ENCODE measurements at places on chromosomes 16 and 17.

GRCh38 chr16:12202486-12202885, 226.0 kb downstream of the SNX29 start:
- ATAC-seq, result no peak

DNA sequence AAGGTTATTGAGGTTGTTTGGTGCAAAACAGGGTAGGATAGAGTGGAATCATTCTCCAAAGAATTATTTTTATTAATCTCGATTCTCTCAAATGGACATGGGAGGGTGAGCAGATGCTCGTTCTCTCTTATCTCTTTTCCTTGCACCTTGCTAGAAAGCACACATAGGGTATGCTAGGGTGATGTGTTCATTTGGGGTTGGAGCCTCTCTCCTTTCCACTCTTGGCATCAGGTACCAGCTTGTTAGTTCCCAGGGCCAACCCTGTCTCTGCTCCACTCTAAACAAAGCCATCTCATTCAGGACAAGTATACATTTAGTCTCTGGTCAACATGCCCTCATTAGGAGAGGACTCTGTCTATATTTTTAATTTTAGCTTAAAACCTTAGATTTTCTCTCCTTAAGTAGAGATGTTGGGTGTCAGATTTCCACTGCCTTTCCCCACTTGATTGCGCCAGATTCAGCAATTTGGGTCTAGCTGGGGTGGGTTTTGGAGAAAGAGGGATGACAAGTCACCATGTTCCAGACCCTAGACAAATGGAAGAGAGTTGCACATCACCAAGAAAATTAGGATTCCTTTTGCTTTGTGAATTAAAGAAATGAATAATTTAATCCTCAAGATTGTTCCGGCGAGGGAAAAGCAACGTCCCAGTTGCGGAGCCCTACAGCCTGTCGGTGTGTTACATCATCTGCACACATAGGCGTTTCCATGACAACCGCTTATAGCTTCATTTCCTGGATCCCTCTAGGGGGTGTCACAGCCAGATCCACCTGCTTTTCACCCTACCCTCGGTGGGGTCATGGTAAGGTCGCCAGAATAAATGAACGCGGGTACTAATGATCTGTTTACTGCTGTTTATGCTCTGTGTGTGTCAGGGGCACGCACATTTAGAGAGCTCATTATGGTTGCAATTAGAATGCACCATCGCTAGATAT, 41.6 kb downstream of the SNX11 start:
- peak; percentile 47 for ATAC-seq

DNA sequence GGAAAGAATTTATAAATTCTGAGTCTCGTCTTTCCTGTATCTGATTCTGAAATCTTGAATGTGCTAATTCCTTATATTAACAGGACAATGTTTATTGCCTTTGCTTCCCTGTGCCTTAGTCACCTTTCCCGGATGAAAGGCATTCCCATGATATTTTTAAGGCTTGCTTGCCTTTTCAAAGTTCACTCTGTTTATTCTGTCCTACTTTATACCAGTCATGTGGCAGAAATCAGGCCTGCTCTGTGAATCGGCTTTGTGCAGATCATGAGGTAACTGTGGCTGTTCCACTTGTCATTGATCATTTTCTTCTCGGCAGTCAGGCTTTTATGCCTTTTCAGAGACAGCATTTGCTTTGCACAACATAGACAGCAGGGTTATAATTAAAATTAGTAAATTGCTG, 28.8 kb upstream of the ABCC11 start:
- peak; percentile 73 for ATAC-seq

DNA sequence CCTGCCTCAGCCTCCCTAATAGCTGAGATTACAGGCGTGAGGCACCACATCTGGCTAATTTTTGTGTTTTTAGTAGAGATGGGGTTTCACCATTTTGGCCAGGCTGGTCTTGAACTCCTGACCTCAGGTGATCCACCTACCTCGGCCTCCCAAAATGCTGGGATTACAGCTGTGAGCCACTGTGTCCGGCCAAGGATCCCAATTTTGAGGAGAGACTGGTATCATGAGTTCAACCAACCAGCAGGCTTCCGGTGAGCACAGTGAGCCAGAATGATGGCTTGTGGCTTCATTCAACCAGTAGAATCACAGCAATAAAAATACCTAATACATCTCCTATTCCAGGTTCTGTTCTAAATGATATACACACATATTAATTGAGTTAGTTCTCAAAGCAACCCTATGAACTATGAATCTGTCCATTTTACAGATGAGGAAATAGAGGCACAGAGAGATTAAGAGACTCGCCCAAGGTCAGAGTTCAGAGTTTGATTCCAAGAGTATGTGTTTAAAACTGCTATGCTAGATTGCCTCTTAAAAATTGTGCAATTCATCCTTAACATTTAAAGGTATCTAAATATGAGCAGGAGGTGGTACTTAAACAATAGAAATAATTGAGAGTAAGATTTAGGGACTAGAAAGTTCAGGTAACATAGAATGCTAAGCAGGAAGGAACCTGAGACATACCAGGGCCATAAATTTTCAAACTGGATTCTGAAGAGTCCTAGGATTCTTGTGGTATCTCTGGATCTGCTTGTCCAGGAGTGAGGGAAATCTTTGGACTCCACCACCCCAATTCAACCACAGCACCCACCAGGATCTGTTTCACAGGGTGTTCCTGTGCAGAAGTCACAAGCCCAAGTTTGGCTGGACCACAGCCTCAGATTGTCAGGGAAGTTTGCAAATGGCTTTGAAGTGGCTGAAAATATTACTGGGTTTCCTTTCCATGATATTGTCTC, 25.1 kb downstream of the CCDC42 start:
- ATAC-seq, result no peak

DNA sequence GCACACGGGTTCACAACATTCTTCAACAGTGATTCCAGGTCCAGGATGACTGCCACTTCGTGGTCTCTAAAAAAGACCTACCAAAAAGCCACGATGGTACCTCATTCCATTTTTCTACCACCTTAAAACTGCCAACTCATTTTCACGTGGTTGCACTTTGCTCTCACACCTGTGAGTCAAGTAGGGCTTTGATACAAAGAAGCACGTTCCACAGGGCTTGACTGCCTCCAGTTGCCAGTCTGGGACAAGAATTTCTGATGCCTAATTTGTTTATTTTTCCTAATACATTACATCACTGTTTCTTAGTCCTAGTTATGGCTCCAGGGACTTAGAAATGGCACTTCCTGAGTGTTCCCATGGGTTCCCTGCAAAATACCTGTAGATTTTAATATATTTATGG, 911.6 kb upstream of the EEF2KMT start:
- no peak for ATAC-seq

DNA sequence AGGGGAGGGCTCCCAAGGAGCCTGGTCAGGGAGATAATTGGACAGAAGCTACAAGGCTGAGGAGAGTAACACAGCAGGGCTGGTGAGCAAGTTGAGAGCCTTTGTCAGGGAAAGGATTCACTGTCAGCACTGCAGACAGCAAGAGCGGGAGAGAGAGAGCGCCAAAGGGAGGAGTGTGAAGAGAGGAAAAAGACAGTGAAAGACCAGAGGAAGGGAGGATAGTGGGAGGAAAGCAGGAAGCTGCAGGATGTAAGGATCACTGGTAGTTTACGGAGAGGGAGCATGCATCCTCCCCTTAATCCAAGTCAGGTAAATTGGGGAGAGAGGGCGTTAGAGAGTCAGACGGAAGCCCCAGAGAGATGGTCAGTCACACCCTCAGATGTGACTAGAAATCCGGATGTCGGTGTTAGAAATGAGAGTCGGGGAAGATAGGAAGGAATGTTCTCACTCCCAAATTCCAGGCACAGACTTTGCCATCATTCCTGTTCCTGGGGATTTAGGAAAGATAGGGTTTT, 13.8 kb upstream of the SPOP start:
- no peak for ATAC-seq

DNA sequence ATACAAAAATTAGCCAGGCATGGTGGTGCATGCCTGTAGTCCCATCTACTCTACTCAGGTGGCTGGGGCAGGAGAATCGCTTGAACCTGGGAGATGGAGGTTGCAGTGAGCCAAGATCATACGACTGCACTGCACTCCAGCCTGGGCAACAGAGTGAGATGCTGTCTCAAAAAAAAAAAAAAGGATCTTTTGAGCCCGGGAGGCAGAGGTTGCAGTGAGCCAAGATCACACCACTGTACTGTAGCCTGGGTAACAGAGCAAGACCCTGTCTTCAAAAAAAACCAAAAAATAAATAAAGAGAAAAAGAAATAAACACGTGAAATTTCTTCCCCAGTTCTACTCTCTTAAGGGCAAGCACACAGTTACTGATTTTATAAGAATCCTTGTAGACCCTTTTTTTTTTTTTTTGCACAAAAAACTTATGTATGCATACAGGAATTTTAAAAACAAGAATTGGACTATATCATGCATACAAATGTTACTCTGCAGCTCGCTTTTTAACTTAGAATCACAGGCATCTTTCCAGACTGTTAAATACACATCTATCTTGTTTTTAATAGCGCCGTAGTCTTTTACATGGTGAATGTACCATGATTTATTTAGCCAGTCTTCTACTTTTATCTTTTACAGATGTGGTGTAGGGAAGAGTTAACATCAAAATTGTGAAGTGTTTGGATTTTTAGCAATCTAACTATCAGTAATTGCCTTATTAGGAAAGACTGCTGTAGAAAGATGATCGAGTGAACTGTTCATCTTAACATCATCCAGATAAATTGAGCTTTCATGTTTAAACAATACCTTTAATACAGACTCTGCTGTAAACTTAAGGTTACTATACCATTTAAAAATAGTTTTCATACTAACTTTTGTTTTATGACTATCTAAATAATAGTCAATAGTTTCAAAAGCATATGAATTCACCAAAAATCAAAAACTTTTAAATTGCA, 14.6 kb downstream of the CDH3 start:
- no peak for ATAC-seq

DNA sequence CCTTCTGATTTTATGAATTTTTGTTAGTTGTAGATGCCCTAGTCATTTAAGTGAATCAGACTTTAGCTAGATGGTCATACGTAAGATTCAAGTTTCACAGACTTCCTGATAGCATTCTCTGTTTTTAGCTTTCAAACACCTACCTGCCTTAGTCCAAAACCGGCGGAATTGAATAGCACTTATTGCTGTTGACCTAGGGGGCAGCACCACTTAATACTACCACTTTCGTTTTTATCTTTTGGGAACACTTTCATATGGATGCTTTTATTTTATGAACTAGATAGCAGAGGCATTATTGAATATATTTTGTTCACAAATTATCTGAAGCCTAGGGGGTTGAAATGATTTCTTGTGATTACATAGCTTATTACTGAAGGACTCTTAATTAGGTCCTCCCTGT, 31.5 kb downstream of the TADA2A start:
- ATAC-seq, result no peak

Data from motor neuron (in vitro differentiated cells).